OCI-LY7 (cell line): ENCODE measurements at places on chromosomes 1 and 21. TPM values are rescaled to one million over a fixed set of nuclear protein-coding genes. Genes with fewer than 3 reads are reported as not detected.

- DNase-seq: peak; percentile 2
Observed at GRCh38 chr1:203265541-203265940, 36.1 kb upstream of the CHIT1 start.

DNA sequence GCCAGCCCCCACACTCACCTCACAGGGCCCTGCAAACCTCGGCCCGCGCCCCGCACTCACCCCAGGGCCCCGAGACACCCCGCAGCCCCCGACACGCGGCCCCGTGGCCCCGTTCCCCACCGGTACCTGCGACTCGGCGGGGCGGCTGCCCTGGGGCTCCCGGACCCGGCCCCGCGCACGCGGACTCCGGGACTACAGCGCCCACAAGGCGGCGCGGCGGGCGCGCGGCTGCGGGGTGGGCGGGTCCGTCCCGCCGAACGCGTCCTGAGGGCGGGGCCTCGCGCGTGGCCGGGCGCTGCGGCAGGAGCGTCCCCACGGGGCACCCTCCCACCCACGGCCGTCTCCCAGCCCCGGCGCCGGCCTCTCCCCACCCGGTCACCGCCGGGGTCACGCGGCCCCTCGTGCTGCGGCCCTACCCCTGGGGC lies at the start of gene SLC19A1:
SLC19A1 (minus strand) TSS at position 199 of the 425 bp plus-strand sequence. CDS start 4,481 bp downstream, outside the sequence.
- DNase-seq: peak; percentile 73

- DNase-seq: no peak
Observed at GRCh38 chr1:194078765-194079164, 892.4 kb upstream of the B3GALT2 start.

- DNase-seq: no peak
Observed at GRCh38 chr1:172966844-172967540, 83.7 kb downstream of the TNFSF18 start.

- peak; percentile 1 for DNase-seq
Observed at GRCh38 chr1:162230096-162230495, 146.6 kb downstream of the SPATA46 start.

- DNase-seq: no peak
Observed at GRCh38 chr21:38241029-38241740, 15.6 kb upstream of the KCNJ15 start.

GRCh38 chr1:204339541-204339940 lies 20.2 kb downstream of the PLEKHA6 start:
- DNase-seq: no peak

PTBP2 gene
- 46.0 and 54.2 TPM in 2 replicates for total RNA-seq

ATAD3B gene
- total RNA-seq: 54.3 and 62.4 TPM in 2 replicates

INTS11 gene
- total RNA-seq: 146 and 162 TPM in 2 replicates
